ENCODE measurements at places on chromosomes 13 and 19.

DNA sequence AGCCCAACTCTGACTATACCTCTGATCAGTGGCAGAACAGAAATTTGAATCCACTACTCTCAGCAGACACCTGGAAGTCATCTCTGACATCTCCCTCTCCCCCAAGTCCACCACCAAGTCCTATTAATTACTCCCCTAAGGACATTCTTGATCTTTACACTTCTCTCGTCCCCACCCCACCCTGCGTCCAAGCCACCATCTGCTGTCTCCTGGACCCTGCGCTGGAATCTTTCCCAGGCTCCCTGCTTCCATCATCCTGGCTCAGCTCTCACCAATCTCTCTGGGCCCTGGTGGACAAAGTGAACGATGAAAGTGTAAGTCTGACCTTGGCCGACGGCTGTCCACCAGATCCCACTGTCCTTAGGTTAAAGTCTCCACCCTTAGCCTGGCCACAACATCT, 145.6 kb upstream of the GJB6 start:
- no peak for DNase-seq

- DNase-seq, result no peak
Observed at GRCh38 chr19:8611877-8612806, 1.6 kb upstream of the ADAMTS10 start.

GRCh38 chr19:3665681-3666544, 34.4 kb downstream of the PIP5K1C start:
- no peak for DNase-seq

- no peak for DNase-seq
Observed at GRCh38 chr19:6654347-6655310, 15.3 kb downstream of the TNFSF14 start.

GRCh38 chr13:40433577-40433976, 232.9 kb downstream of the FOXO1 start:
- DNase-seq, result no peak
